Dermis microvascular lymphatic vessel endothelial cell (primary cell): ENCODE measurements at places on chromosomes 4 and X. TPM values are rescaled to one million over a fixed set of nuclear protein-coding genes. Genes with fewer than 3 reads are reported as not detected.

Gene DMRTC1
- not detected in 2 replicates for total RNA-seq

DNA sequence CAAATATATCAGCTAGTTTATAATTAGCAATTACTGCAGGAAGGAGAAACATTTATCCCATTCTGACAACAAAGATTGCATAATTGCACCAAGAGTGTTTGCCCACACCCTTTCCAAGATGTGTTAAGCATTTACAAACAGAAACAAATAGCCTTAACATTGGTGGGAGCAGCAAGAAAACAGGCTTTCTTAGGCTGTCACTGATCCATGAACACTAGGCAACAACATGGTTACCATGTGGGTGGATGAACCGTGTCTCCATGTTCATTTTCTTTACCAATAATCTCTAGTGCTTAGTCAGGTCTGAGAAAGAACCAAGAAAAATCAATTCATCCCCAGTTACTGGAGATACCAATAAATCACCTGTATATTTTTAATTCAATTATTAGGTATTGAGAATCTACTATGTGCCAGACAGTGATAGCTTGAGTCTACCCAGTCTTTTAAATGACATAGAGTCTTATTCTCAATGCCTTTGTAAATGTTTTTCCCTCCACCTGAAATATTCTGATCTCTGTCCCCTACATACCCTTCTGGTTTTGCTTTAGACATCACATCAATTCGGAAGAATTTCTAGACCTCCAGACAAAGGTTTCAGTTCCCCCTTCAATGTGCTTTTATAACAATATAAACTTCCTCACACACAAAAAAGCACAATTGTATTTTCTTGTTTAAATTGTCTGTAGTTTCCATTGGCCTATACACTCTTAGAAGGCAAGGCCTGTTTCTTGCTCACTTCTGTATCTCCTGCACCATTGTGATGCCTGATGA lies 286.6 kb downstream of the PPP1R2C start:
- DNase-seq: no peak

GRCh38 chr4:175419236-175419718 lies 392.8 kb downstream of the GPM6A start:
- DNase-seq: no peak

Gene SLC34A2
- total RNA-seq: under 0.01 and 0.13 TPM in 2 replicates

GRCh38 chr4:1194010-1194900 lies 21.9 kb upstream of the SPON2 start:
- peak; percentile 58 for DNase-seq

- DNase-seq: no peak
Observed at GRCh38 chrX:149372866-149373265, 132.2 kb downstream of the IDS start.

DNA sequence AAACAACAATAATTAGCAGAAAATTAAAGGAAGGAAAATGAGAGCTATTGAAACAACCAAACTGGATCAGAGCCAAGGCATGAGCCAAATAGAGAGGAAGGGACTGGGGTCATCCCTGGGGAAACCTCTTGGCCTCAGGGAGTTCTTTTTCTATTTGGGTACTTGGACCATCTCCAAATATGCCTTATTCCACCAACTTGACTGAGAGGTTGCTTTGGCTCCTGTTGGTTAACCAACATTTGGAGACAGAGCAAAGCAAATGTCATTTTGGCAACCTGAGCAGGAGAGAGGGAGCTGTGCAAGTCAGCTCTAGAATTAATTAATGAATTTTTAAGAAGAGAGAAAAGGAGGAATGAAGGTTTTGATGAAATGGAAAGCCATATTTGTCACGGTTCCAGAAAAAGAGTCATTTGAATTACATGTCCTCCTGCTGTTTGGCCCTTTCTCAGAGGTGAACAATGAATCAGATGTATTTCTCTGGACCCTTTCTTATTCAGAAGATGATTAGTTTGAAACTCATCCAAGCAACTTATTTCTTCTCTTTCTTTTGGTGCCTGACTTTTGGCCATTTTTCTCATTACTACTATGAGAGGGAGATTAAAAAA lies 119.1 kb downstream of the CNKSR2 start:
- peak; percentile 23 for DNase-seq

Gene PROM1
- under 0.01 TPM in 2 replicates for total RNA-seq

DNA sequence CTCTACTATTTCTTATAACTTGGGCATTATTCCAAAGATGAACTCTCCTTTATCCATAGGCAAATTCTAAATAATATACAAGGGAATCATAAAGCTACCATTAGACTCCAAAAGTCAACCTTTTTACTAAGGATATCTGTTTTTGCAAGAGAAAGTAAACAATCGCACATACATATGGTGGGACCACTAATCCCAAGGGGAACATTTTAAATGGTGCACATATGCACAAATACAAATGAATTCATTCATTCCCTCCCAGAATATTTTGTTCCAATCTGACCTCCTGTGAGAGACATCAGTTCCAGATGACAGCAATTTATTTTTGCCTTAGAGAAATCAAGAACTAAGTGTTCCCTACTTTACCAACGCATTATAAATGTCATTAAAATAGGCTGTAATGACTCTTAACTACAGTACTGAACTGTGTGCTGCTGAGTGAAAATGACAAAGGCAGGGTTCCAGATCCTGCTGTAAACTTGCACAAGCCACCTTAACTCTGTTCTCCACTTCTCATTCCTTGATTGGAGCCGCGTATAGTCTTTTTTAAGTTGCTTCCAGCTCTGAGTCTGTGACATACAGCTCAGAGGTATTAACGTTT lies 2.0 kb downstream of the DHX15 start:
- no peak for DNase-seq

Gene TRIM75
- not detected in 2 replicates for total RNA-seq

DNA sequence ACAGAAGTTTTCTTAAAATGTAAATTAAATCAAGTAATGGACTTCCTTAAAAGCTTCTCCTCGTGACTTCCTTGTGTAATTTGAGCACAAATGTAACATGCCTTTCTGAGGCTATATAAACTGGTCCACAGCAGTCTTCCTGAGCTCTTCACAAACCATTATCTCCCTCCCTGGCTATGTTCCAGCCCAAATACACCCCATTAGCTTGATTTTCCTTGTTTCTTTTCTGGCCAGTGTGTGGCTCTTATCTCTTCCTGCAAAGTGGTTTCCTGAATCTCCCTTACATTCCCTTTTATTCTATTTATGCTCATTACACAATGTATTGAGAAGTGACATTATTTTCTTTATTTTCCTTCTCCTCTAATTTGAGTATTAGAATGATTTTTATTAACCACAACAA lies 1085.3 kb upstream of the PCDH10 start:
- no peak for DNase-seq

DNA sequence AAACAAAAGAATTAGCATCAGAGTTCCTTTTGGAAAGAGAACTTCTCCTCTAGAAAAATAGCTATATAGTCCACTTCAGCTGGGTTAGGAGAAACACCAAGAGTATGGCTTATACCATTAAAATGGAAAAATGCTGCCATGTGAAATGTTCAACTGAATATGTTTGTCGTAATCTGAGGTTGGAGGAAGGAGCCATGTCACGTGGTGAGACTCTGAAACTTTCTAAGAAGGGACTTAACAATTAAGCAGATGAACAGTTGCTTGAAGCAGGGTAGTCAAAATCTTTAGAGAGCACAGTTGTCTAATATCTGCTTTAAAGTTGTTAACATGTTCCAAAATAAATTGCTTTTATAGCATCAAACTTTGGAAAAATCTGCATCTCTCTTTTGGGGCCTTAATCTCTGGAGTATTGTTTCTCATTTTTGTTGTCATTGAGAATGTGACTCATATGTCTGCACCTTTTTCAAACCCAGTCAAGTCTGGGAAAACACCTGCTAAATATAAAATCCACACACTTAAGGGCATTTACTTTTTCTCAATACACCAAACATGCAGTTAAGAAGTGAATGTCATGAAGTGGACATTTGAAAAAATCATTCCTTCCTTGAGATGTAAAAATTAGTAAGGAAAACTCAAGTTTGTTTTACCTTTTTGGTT lies 168.8 kb upstream of the PDE5A start:
- DNase-seq: no peak
